ENCODE measurements at places on chromosomes 1 and 21. TPM values are rescaled to one million over a fixed set of nuclear protein-coding genes. Genes with fewer than 3 reads are reported as not detected.

GUCA2A gene
- not detected for total RNA-seq

ITSN1 gene
- 35.0 TPM for total RNA-seq

TCEA3 gene
- total RNA-seq: 22.8 TPM

SLC25A34 gene
- total RNA-seq: 0.65 TPM

TMEM50A gene
- total RNA-seq: 206 TPM

DLGAP3 gene
- total RNA-seq: not detected

FLAD1 gene
- 5.2 TPM for total RNA-seq

All from fibroblast of the aortic adventitia (primary cell).